ENCODE measurements at places on chromosomes 2 and 18.
A peak's percentile ranks its signal among the peaks of the same experiment; 100 is the strongest.

- no peak overlapping the region for H3K27ac ChIP-seq
- H3K27me3 ChIP-seq, result peaks cover 4% of the 10 kb centered on the region
- H3K4me3 ChIP-seq, result no peak overlapping the region
- no peak for DNase-seq
- no peaks in the 10 kb centered on the region for H3K36me3 ChIP-seq
Measured at GRCh38 chr18:36758623-36759022, 70.2 kb downstream of the TPGS2 start.

DNA sequence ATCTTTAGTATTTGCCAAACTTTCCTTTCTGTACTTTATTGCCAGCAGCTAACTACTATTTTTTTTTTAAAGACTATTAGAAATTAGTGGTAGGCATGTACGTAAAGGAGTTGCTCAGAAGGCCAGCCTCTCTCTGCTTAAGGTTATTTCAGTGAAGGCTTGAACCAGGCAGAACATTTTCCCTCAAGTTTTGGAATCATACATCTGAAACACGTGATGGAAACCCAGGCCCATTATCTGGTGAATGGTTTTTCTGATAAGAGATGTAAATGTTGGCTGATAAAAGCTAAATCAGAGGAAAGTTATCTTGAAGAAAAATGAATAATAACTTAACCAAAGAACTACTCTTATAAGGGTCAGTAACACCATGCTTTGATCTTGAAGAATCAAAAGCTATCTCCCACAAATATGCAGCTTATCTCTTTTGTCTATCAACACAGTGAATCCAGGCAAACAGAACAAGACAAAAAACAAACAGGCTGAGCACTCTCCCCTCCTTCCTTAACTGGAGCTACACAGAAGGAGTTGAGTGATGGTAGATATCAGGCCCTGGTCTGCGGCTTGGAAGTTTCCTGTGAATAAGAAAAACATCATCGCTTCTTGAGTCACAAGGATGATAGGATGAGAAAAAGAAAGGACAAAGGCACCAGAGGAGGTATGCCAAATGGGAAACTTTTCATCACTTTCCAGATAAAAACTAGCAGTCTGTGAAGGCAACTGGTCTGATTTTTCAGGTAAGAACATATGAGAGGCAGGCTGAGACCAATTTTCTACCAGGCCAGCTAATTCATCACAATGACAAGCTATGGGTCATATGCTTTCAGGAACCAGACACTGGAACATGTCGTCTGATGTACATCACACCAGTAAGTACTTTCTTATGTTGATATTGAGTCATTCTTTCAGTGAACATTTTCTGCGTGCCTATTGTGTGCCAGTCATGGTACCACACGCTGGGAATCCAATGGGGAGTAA lies 88.4 kb upstream of the STK17B start:
- peak overlapping the region; percentile 78 for H3K4me3 ChIP-seq
- H3K27ac ChIP-seq, result peak overlapping the region; percentile 99
- no peaks in the 10 kb centered on the region for H3K27me3 ChIP-seq

DNA sequence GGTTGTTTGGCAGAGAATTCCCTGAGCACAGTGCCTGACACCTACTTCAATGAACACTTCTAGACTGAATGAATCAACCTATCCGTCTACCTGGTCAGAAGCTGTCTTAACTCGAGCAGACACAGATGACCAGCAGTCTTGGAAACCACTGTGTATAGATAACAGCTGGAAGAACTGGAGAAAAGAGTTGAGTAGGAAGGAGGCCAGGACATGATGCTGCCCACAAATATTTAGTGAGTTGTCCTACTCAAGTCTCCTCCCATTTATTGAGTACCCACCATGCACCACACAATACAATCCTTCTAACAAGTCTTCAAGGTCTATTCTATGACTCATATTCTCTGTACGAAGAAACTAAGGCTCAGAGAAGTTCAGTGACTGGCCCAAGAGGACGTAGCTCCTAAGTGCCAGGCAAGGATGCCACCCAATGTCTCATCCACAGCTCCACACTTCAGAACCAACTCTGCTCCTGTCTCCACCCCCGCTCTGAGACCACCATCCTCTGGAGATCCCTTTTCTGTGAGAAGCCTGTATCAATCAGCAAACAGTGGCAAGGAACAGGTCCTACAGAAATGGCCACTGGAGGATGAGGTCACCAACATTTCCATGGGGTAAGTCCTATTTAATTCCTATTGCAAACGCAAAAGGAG lies 62.2 kb downstream of the GALNT14 start:
- no peaks in the 10 kb centered on the region for H3K4me1 ChIP-seq
- no peak overlapping the region for H3K4me3 ChIP-seq
- DNase-seq, result no peak
- H3K36me3 ChIP-seq, result no peaks in the 10 kb centered on the region
- no peak overlapping the region for H3K27ac ChIP-seq

DNA sequence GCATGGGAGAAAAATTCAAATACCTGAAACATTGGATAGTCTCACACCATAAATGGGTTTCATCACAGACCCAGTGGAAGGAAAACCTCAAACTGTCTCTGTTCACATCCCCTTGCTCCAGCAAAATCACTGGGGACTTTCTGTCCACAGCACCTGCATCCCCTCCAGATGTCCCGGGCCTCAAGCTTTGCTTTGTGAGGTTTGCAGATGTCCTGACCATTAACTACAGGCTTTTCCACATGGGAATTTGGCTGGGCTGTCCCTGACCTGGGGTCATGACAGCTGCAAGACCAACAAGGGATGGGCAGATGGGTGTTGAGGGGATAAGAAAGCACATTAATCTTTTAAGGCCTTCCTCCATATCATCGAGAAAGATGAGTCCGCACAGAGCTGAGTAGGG lies 427.9 kb downstream of the TXNL1 start:
- no peak overlapping the region for H3K4me3 ChIP-seq
- no peak for DNase-seq
- no peaks in the 10 kb centered on the region for H3K36me3 ChIP-seq
- no peaks in the 10 kb centered on the region for H3K27me3 ChIP-seq
- no peak overlapping the region for H3K27ac ChIP-seq
- H3K4me1 ChIP-seq, result no peaks in the 10 kb centered on the region

DNA sequence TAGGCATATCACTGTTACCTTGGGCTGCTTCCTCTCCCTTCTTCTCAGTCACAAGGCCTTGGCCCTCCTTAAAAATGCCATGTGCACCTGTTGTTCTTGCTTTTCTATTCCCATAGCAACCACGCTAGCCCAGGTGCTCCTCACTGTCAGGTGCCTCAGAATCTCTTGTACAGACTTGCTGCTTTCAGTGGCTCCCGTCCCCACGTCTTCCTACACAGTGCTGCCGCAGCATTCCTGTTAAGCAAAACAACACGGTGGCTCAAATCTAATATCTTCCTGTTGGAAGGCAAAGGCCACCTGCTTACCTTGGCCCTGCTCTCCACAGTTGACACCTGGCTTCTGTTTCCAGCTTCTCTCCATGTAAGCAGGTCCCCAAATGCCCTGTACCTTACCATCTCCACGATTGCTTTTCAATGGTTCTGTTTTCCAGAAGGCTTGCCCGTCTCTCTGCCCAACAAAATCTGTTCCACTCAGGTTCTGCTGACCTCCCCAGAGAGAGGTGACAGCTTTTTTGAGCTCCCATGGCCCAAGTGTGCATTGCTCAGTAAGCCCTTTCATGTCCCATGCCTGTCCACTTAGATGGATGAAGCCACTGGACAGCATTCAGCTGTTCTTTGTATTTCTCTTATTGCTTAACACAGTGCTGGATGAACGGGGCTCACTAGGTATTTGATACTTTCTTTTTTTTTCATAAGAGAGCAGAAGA lies 240.4 kb downstream of the PRKCE start:
- H3K27ac ChIP-seq, result no peak overlapping the region
- no peak for DNase-seq
- H3K4me1 ChIP-seq, result peaks cover 49% of the 10 kb centered on the region
- H3K4me3 ChIP-seq, result no peak overlapping the region

Measured in activated T-cell treated with anti-CD3 and anti-CD28 coated beads, Interleukin-2, amount 50 U/mL, for 72 hours (primary cell).